ENCODE measurements at places on chromosomes 11 and 22.

- peak; percentile 56 for DNase-seq
Measured at GRCh38 chr22:29268511-29269229, 602 bp downstream of the EWSR1 start.

DNA sequence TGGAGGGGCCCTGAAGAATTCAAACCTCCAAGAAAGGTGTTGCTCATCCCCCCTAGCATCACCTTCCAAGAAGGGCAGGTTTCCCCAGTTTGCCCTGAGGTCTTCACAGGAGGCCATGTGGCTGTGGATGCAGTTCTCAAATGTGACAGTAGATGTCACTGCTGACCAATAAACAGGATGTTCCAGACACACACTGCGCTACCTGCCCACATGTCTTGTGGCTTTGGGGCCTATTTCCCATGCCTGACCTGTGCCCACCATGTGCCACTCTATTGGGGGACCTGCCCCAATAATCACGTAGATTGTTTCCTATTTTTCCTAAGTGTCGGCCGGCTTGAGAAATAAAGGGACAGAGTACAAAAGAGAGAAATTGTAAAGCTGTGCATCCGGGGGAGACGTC, 4.5 kb downstream of the GSTT2 start:
- DNase-seq, result peak; percentile 57

- no peak for DNase-seq
Measured at GRCh38 chr11:96149743-96150555, 193.0 kb downstream of the MAML2 start.

DNA sequence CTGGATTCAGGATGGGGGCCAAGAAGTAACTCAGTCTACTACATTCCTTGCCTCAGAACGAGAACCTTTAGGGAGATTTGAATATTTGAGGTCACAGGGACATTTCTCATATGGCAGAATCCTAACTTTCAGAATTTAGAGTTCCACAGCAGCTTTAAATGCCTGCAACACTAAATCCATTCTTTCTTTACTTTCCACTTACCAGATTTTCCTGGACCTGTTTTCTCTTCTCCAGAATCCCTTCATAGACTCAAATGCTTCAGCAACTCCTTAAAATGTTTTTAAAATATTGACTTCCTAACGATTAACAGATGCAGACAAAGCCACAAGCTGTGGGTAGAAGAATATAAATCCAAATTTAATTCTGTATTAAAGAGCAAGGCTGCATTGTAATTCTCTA, 63.1 kb downstream of the PRSS23 start:
- no peak for DNase-seq

DNA sequence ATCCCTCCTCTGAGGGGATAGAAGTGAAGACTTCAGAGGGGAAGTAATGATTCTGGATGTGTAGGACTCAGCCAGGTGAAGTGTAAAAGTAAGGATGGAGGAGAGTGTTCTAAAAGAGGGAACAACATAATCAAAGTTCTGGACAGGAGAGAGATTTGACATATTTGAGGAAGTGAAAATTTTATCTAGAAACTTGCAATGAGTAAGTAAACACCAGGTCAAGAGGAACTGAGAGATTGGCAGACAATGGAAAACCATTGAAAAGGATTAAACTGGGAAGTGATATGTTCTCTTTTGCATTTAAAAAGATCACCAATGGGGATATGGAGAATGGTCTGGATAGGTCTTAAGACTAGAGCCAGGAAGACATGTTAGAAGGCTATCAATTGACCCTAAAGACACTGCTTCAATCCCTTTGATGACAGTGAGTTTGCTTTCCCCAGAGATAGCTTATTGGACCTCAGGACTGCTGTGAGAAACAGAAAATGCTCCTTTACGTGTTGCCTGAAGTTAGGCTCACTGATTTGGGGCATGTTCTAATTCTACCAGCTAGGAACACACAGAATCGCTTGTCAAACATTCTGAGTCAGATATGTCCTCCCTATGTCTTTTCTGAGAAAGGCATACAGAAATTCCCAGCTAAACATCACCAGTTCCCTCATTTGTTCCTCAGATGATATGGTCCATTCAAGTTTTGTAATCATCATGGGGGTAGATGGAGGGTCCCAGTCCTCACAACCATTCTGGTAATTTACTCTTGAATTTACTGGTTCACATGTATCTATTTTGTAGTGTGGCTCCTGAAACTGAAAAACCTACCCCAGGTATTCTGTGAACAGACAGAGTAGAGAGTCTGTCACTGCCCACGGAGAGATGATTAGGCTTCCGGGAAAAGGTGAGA, 144.9 kb downstream of the MAML2 start:
- DNase-seq, result no peak

DNA sequence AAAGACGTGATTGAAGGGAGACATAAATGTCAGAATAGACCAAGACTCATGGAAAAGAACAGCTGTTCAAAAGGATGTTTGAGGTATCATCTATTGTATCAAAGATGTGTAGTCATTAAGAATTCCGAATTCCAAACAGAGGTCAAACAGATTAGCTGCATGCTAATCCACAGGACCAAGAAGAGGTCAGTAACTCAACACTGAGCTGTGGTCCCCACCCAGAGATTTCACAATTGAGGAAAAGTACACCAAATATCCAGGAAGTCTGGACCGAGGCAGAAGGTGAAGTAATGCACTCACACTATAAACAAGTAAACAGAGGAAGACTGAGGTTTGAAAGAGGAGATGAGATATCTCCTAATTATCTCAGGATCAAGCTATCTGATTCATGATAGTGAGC, 29.6 kb upstream of the OR5P2 start:
- no peak for DNase-seq

DNA sequence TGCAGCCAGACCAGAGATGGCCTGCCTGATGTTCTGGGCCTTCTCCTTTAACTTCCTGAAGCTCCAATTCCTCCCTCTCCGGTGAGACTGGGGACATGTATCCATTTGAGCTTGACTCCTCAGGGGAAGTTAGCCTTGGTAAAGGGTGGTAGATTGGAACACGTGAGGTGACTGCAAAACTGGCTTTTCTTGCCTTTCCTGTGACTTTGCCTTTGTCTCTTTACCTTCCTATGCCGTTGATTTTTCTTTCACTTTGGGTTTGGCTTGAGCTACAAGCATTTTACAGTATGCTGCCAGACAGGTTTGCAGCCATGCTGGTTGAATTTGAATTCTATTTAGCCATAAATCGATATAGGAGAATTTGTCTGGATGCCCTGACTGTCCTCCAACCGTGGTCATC, 16.8 kb upstream of the GLYATL1 start:
- DNase-seq, result no peak

- DNase-seq, result no peak
Measured at GRCh38 chr11:27060816-27061460, 20.3 kb downstream of the BBOX1 start.

GRCh38 chr11:106594751-106595351, 423.4 kb downstream of the GUCY1A2 start:
- no peak for DNase-seq

DNA sequence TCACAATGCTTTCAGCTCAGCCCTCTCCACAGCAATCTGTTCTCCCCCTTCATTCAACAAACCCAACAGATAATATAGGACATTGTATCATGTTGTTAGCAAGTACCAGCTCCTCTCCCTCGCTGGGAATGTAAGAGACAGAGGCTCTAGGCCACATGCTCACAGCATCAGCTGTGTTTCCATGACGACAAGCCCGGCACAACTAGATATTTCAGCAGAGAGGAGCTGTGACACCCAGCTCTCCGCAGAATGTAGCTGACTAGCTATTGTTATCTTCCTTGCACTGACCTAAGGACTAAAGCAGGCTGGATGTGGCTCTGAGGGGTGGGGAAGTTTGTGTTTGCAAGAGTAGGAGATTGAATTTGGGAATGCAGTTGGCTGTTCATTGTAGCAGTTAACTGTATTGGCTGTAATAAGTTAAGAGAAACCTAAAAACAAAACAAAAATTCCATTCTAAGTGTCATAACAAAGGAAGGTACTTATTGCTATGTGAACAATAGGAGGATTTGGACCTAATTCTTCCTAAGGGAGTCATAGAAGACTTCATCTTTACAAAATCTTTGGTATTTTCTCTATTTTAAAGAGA, 28.0 kb upstream of the RRAS2 start:
- peak; percentile 84 for DNase-seq

DNA sequence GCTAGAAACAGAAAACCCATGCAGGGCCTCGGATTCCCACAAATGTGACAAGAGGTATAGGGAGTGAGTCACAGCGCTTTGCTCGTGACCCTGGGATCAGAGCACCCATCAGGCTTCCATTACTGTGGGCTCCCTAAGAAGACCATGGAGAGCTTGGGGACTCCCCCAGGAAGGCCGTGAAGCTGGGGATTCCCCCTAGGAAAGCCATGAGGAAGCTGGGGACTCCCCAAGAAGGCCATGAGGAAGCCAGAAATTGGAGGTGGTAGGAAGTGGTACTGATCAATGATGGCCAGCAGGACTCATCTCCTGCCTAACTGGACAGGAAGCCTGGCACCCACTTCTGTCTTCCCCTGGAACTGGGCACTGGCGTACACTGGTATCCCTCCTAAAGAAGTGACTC, 10.1 kb upstream of the DCPS start:
- no peak for DNase-seq

- DNase-seq, result peak; percentile 57
Measured at GRCh38 chr11:59668188-59668949, 468 bp downstream of the PATL1 start.

DNA sequence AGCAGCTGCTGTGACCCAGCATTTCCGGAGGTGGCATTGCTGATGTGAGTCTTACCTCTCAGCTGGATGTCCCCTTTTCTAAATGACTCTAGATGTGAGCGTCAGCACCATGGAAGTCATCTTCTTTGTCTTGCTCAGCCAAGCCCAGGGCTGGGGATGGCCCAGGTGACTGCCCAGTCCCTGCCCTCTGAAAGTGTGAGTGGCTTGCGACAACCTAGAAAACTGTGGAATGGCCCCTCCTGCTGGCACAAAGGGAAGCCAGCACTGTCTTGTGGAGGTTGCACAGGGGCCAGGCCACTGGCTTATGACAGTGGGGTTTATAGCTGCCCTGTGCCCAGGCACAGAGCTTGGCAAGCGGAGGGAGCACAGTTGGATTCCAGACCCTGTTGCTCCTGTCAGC, 6.2 kb downstream of the TUB start:
- DNase-seq, result no peak

- DNase-seq, result no peak
Measured at GRCh38 chr22:36292823-36293530, 40.0 kb downstream of the APOL1 start.

DNA sequence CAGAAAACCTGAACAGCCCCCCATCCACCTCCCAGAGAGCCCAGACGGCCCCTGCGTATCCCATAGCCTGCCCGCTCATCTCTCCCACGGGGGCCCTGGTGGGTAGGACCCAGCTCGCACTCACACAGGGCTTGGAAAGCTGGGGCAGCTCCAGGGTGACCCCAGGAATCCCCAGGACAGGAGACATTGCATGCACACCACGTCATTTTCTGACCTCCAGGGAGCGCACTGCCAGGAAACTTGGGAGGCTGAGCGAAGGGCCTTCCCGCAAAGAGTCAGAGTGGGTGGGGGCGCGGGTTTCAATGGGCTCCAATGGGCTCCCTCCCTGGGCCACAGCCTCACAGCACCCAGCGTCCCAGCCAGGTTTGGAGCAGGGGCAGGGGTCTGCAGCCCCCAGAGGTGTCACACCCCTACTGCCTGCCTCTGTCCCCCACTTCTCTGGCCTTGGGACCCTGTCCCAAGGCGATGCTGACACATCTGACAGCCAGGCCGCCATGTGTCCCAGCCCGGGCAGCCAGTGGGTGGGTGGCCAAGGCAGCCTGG, 8.2 kb upstream of the SYT8 start:
- peak; percentile 38 for DNase-seq

DNA sequence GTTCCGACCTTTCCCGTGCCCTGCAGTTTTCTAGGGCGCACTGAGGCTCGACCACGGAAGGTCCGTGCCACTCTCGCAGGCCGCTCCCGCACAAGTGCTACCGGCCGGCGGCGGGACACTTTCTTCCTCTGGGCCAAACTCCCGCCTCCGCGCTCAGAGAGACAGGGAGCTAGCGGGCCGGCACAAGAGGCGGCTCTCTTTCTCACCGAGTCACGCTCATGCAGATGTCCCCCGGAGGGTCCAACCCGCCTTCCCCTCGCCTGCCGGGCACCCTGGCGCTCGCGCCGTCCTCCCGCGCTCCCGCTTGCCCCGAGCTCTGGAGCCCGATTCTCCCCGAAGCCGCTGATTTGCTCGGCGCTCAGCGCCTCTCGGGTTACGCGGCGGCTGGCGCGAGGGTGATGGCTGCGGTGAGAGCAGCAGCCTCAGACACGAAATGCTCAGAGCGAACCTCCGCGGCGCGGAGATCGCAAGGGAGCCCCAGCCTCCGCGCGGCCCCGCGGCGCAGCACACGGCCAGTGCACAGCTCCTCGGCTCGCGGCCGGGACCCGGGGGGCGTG, 1.0 kb downstream of the LMO1 start:
- peak; percentile 34 for DNase-seq

DNA sequence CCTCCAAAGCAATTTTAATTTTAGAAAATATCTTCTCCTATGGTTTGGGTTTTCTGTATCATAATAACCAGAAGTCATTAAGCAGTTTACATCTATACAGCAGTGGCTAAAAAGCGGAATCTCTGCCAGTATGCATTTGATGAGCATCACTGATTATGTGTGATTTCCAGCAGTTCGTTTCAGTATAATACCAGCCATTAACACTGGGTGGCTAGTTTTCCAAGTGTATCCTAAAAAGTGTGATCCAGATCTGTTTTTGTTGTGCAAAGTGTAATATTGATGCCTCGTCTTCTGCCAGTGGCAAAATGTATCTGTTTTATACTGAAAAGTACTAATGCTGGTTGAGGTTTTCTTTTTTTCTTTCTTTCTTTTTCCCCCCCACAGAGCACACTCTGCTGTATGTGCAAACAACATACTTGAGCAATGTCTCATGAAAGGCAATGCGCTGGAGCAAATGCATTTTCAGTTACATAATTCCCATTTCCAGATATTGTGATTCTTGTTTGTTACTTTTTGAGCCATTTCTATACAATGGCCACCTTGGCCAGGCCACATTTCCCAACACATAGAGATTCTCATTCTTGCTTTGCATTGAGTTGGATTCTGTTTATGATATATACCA, 64.2 kb downstream of the SLC36A4 start:
- DNase-seq, result no peak

DNA sequence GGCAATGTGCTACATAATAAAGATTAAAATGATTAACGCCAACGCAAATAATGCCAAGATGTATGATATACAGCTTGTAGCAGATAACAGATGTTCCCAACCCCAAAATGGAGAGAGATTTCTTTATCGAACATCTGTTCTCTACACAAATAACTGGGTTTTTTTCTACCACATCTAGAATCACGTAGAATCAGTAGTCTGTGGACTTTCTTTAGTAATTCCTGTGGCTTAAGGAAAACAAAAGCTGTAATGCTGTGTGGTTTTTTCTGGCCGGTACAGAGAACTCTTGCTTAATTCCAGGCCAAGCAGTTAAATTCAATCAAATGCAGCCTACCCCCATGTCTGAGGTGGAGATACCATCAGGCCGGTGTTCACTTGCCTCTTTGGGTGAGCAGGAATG, 303.4 kb downstream of the FAT3 start:
- no peak for DNase-seq
